H4 (cell line): ENCODE measurements at places on chromosomes 2 and 18. TPM values are rescaled to one million over a fixed set of nuclear protein-coding genes. Genes with fewer than 3 reads are reported as not detected.

- DNase-seq = no peak
These were observed 169.1 kb upstream of the CYP26B1 start for GRCh38 chr2:72316774-72317173.

DNA sequence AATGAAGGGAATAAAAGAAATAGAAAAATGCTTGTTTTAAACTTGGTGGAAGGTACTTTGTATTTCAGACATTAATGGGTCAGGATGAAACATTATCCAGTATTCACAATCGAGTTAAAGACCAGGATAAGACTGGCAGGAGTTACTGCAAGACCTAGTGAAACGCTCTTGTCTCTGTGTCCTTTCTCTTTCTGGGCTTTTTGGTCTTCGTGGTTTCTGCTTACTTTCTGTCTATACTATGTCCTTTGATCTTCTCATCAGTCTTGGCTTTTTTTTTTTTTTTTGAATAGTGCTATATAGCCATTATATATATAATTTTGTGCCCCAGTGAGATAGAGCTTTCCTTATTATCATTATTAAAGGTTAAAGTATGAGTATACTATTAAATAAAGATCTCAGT lies 42.1 kb upstream of the GAREM2 start:
- DNase-seq = no peak

- no peak for DNase-seq
These were observed 5.6 kb upstream of the SMAD7 start for GRCh38 chr18:48956356-48956755.

- no peak for DNase-seq
These were observed 268.1 kb downstream of the NDUFA10 start for GRCh38 chr2:239756790-239757760.

- no peak for DNase-seq
These were observed 234.0 kb downstream of the ZNF516 start for GRCh38 chr18:76260941-76261472.

DNA sequence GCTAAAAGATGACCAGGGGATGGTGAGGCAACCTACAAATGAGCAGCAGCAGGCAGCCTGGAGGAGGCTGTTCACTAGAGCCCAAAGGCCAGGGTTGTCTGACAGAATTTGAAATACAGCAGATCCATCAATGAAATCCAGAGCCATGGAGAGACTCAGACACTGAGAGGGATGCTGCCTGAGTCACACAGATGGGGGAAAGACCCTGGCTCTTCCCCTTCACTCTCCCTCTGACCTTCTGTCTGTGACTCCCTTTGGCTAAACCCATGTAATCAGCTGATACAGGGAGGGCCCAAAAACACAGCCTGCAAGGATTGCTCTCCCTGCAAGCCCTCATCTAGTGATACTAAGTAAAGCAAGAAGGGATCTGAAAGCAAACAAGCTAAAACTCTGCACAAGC lies 166.5 kb upstream of the SPOPL start:
- DNase-seq = no peak

The MAPK4 gene
- 0.10 TPM in 1 of 2 replicates, not detected in the other for total RNA-seq

GRCh38 chr2:23692851-23693605 lies 233.9 kb downstream of the ATAD2B start:
- no peak for DNase-seq

DNA sequence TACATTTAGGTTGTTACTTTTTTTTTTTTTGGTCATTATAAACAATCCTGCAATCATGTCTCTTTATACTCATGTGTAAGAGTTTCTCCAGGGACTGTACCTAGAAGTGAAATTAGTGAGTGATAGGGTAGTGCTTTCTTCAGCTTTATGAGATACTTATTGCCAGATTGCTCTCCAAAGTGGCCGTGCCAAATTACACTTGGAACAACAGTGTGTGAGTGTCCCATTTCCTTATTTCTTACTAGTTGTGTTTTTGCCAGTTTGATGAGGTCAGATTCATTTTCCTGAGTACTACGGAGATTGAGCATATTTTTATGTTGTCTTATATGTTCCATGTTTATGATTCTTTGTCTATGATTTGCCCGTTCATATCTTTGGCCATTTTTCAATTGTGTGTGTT lies 39.2 kb downstream of the GALNT1 start:
- DNase-seq = no peak

The MOCOS gene
- 18.7 and 19.0 TPM in 2 replicates for total RNA-seq
